T-helper 2 cell (primary cell): ENCODE measurements at places on chromosomes 3 and 15.

DNA sequence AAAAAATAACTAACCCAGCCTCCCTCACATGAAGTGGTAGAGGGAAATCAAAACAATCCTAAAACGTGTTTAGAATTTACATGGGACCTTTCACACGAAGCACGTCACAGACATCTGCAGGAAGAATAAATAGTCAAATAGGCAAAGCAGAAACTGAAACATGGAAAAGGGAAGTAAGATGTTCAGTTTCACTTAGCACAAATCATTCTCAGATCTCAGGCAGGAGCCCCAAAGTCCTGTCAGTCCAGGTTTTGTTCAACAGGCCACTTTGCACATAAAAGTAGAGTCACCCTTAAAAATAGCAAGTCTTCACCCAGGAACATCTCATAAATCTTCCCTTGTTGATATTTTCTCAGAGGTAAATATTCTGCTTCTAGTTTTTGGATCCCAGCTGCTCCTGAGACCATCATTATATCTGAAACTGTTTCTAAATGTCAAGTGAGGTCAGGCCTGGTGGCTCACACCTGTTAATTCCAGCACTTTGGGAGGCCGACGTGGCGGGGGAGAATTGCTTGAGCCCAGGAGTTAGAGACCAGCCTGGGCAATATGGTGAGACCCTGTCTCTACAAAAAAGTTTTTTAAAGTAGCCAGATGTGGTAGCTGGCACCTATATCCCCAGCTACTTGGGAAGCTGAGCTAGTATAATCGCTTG lies 1.9 kb downstream of the RUBCN start:
- no peak for DNase-seq

- no peak for DNase-seq
These were observed 5.8 kb downstream of the RARB start for GRCh38 chr3:25433868-25434267.

DNA sequence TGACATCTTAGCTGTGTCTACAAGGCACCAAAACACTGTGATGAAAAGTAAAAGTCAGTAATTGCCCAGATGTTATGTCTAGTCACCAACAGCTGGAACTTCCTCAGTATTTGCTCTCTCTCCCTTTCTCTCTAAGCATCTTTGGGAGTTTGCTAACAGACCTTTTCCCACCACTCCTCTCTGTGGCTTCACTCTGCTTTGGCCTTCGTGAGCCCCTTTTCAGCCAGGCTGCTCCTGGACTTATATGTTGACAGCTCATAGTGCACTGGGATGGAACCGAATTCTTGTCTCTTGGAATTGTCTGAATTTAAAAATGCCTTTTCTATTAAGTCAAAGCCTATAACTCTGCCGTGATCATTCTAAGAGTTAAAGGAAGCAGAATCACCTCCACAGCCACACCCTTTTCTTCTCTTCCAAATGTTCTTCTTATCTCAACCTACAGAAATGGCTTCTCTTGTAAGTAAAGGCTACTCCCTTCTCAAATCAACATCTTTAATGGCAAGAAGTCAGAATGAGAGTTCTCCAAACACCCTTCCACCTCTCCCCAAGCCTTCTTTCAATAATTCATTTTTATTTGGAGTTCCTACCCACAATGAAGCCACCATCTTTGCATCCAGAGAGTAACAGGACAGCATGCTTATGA lies 17.2 kb upstream of the FOXP1 start:
- DNase-seq = no peak

DNA sequence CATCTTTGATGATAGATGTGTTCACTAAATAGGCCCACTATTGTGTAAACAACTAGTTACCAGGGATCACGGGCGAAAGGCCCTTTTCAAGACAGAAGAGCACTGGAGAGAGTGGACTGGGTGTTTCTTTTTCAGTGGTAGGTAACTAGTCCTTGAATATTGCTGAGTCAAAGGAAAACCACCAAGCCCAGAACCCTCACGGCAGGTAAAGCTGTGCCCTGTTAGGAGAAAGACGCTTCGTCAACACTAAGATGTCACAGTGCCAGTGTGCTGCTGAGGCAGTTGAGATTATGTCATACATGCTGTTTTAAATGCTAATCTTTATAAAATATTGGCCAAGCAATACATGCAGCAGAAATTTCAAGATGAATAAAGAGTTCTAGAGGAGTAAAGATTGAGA lies 578.6 kb downstream of the PYDC2 start:
- no peak for DNase-seq

DNA sequence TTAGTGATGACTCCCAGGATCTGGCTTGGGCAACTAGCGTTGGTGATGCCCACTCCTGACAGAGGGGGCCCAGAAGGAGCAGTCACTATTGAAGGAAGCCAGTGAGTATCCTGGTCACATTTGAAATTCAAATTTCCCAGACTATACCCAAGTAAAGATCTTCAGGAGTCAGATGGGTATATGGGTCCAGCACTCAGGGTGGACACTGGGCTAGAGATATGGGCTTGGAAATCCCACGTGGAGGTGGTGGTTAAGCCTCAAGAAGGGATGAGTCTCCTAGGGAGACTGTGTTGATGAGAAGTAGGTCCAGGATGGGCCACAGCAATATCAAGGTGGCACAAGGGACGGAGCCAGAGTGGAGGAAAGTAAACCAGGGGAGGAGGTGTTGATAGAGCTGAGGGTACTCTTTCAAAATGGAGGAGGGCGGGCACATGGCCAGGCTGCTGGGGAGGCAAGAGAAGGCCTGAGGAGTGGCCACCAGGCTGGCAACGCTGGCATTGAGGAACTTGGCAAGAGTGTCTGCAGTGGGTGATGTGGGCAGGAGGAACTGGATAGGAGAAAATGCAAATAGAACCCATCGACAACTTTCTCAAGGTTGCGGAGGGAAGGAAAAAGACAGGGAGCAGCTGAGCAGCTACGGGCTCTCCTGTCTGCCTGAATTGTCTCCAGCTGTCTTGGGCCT lies 3.7 kb upstream of the SLCO2A1 start:
- DNase-seq = no peak

DNA sequence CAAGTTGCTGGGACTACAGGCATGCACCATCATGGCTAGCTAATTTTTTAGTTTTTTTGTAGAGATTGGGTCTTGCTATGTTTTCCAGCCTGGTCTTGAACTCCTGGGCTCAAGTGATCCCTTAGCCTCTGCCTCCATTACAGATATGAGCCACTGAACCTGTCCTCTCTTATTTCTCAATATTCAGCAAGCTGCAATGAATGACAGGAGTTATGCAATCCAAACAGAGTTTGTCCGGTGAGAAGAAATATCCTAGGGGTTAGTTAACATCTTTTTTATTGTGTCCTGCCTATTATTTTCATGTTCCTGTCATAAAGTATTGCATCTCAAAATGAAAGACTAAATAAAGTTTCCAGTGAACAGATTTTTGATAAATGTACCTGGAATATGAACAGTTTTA lies 1161.4 kb downstream of the OTOL1 start:
- DNase-seq = no peak

GRCh38 chr3:64799606-64800005 lies 111.8 kb upstream of the ADAMTS9 start:
- no peak for DNase-seq

DNA sequence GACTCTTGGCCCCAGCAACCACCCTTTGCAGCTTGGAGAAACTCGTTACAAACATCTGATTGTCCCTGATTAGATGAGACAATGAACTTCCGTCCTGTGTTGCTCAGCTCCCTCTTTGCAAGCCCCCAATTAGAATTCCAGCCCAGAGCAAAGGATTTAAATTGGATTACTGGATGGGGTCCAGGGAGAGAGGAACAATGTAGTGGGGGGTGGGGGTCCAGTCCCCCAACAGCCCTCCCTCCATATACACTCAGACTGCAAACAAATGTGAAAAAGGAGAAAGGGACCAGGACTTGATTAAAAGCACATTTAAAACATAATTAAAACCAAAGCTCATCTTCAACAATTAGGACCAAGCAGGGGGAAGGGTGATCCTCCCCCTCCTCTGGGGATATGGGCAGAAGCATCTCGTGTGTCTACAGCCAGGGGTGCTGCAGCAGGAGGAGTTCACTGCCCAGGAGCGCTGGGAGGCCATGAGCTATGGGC lies 71.7 kb upstream of the TMEM115 start:
- no peak for DNase-seq

DNA sequence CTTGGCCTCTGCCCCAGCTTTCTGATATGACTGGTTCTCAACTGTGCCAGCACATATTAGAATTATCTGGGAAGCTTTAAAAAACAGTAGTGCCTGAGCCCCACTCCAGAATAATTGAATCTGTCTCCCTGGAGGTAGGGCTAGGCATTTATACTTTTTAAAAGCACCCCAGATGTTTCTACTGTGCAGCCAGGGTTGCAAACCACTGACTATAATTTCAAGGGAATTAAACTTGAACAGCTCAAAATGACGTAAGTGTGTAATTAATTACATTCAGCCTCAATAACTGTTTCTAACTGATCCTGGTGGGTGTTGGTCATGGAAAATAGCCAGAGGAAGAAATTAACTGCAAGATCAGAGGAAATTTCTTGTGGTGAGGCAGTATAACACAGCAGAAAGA lies 4.4 kb upstream of the IRAK2 start:
- DNase-seq = no peak
